ENCODE measurements at places on chromosomes 1 and 21.

DNA sequence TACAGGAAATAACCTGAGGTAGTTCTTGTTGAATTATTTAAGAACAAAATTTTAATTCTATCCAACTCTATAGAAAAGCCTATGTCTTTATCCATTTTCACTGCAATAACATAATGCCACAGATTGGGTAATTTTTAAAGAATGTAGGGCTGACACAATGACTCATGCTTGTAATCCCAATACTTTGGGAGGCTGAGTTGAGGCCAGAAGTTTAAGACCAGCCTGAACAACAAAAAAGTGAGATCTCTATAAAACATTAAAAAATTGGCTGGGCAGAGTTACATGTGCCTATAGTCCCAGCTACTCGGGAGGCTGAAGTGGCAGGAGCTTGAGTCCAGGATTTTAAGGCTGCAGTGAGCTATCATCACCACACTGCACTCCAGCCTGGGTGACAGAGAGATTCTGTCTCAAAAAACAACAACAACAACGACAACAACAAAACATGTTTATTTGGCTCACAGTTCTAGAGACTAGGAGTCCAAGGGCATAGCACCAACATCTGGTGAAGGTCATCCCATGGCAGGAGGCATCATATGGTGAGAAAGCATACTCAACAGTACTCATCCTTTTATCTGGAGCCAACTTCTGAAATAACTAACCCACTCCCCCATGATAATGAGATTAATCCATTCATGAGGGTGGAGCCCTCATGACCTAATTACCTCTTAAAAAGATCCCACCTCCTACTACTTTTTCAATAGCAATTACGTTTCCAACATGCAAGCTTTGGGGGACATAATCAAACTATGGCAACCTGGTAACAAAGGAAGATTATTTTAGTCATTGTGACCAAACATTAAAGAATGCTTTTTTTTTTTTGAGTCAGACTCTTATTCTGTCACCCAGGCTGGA is 59.6 kb downstream of the ABL2 start:
- DNase-seq: no peak

DNA sequence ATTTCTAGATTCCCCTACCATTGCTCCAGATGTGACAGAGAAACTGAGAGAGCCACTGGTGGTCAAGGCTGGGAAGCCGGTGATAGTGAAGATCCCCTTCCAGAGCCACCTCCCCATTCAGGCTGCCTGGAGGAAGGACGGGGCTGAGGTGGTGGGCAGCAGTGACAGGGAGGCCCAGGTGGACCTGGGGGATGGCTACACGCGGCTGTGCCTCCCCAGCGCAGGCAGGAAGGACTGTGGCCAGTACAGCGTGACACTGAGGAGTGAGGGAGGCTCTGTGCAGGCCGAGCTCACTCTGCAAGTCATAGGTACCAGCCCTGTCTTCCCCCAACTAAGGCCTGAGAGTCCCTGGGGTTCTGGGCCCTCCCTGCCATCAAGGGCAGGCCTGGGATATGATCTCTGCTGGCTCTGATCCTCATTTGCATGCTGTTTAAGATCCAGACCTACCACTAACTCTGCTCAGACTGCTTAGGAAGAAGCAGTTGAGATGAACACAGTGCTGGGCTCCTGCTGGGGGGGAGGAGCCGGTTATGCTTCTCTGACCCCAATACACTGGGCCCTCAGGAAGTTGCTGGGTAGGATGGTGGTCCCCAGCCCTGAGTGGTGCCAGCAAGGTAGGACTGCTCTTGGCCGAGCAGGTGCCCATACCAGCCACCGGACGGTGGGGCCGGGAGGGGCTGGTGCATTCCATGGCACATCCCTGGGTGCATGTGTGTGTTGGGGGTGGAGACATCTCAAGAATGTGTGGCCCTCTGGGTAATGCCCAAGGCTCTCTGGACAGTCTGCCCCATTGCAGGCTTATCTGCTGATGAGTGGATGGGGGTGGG is 25.1 kb downstream of the IGFN1 start:
- peak; percentile 26 for DNase-seq

- peak; percentile 76 for DNase-seq
These were observed 16.1 kb upstream of the STMN1 start for GRCh38 chr1:25922056-25922970.

GRCh38 chr21:41678924-41679318 is 87.9 kb downstream of the RIPK4 start:
- peak; percentile 82 for DNase-seq

DNA sequence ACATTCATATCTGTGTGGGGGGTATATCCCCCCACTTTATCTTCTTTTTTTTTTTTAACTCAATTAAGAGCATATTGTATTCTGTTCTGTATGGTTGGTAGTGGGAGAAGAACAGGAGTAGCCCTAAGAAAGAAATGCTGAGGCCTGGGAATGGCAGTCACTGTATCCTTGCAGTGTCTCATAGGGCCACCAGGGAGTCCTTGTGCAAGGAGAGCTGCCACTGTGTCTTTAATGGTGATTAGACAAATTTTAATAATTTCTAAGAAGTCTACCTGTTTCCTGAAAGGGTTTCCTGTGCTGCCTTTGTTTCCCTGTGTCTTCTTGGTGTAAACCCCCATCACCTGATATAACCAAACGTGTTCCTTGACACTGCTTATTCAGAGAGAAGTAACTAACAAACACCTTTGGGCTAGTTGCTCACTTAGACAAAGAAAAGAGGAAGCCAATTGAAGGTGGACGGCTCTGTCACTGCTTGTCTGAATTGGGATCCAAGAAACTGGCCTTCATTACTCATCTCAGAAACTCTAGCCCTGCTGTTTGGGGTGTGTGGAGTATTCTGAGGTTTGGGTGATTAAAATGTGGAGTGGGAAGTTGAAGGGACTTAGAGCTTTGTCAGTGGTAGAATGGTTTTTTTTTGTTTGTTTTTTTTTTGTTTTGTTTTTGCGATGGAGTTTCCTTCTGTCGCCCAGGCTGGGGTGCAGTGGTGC is 15.2 kb downstream of the GIPC2 start:
- no peak for DNase-seq

DNA sequence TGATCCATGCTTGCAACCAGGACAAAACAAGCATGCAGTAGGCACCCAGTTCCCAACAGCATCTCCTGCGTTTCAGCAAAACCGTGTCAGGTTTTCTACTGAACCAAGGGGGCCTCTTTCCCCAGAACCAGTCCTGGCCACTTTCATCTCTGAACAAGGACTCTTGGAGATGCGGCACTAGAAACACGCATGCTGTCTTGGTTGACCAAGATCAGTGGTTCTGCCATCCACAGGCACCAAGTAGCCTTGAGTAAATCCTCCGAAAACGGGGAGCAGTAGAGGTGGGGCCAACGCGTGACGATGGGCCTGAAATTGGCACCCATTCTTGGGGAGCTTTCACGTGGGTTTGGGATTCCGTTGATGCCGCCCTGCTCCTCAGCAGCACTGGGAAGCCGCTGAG is 62.5 kb upstream of the AJAP1 start:
- DNase-seq: peak; percentile 50

- DNase-seq: peak; percentile 28
These were observed 13.6 kb upstream of the SYT6 start for GRCh38 chr1:114167226-114167625.

- DNase-seq: no peak
These were observed 59.3 kb upstream of the PTGS2 start for GRCh38 chr1:186739515-186739914.

Measured in left forelimb (tissue), 1 donor.